Effector memory CD4-positive, alpha-beta T cell (primary cell): ENCODE measurements at places on chromosomes 7 and 10.

- DNase-seq = no peak
These were observed 33.1 kb downstream of the CHST12 start for GRCh38 chr7:2436341-2437104.

DNA sequence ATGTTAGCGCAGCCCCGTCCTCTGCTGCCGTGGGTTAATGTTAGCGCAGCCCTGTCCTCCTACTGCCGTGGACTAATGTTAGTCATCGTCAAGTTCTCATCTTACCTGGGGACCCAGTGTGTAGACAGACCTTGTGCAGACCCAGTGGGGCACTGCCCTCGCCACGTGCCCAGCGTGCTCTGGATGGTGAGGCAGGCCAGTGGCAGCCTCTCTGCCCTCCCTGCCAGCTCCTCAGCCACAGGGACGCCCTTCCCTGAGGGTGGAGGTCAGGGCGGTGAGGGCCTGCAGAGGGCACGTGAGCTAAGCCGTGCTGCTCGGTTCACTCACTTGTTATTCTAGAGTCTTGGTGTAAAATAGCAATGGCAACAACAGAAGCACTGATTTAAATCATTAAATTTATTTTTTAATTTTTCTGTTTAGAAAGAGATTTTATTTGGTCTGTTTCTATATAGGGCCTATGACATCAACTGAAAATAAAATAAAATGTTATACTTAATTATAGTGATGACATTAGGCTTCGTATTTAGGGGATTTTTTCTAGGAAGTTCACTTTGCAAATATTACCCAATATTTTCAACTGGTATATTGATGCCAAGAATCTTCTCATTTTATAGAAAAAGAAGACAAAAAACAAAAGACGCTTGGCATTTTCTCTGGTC lies 48.4 kb downstream of the NKX6-2 start:
- DNase-seq = no peak

- no peak for DNase-seq
These were observed 107.0 kb upstream of the NPSR1 start for GRCh38 chr7:34550996-34551395.

- DNase-seq = peak; percentile 14
These were observed 121.8 kb upstream of the AFAP1L2 start for GRCh38 chr10:114526126-114526503.

DNA sequence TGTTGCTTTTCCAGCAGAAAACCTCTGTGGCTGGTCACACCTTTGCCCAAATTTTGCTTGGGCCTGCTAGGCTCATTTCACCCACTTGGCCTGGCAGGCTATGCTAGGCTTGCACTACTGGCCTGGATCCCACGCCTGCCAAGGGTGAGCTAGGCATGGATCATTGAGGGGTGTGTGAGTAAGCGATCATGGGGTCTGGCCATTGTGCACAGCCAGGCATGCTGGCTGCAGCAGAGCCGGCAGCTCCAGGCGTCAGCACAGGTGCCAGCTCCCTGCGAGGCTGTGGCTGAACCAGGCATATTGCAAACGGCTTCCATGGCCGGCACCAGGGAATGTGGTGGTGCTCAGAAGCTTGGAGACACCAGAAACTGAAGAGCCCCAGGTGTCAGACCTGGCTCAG lies 19.2 kb downstream of the CFAP70 start:
- no peak for DNase-seq

GRCh38 chr10:114932945-114933344 lies 5.0 kb upstream of the TRUB1 start:
- no peak for DNase-seq

- no peak for DNase-seq
These were observed 87.8 kb downstream of the ADCY1 start for GRCh38 chr7:45662018-45662417.

GRCh38 chr7:27139334-27140125 lies 4.0 kb downstream of the HOXA5 start:
- DNase-seq = no peak

- no peak for DNase-seq
These were observed 179.1 kb downstream of the SFMBT2 start for GRCh38 chr10:7231509-7232414.

GRCh38 chr7:18831419-18831818 lies 286.0 kb downstream of the TWIST1 start:
- DNase-seq = no peak

GRCh38 chr10:52229291-52229931 lies 84.7 kb upstream of the DKK1 start:
- no peak for DNase-seq

- no peak for DNase-seq
These were observed 214.1 kb downstream of the HERPUD2 start for GRCh38 chr7:35480806-35481205.

DNA sequence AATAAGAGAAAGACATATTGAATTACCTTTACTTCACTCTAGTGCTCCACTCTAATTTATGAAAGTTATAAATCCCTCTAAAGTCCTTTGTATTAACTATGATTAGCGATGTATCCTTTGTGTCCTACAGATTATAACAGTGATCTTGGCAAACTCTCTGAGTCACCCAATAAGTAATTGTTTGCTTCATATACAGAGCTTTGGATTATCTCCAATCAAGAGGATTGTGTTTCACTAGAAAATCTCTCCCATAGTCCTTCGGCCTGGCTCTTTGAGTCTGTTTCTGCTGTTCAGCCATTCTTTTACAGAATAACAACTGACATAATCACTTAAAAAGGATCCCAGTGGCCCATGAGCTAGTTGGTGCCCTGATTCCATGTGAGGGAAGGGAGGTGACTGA lies 9.5 kb downstream of the LMOD2 start:
- no peak for DNase-seq

DNA sequence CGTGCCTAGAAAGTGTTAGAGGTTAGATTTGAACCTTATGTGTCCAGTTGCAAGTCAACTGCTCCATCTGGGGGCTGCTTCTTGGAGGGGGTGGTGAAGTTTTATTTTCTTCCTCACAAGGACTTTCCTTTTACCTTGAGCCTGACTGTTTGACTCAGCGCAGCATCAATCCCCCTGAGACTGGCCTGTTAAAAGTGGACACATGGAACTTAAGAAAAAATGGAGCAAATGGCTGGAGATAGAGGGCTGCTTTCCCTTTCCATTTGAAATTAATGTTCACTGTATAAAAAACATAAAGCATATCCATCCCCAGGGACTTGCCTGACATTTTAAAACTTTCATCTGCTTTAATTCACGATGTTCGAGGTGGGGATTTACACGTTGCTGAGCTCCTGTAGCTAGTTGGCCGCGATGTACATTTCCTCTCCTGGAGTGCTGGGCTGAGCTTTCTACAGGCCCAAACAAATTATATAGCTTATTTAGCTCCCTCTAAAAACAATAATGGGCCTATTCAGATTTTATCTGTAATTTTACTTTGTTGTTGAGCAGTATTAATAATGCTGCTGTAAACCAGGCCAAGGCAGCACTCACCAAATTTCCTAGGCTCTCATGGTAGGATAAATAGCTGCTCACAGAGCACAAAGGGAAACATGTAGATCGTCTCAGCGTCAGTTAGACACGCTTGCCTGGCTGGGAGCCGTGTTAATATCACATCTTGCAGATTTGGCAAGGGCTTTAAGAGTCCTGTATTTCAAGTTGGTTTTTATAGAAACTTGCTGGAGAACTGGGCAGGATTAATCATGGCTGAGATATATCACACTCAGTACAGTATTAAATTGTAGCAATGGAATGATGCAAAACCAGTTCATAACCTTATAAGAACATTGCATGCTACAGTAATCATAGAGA lies 251.5 kb downstream of the LRMDA start:
- DNase-seq = no peak

GRCh38 chr10:126857178-126857806 lies 47.9 kb upstream of the DOCK1 start:
- DNase-seq = no peak

- no peak for DNase-seq
These were observed 118.2 kb downstream of the SNX10 start for GRCh38 chr7:26409661-26410547.
